ENCODE measurements at places on chromosomes 6 and 20. TPM values are rescaled to one million over a fixed set of nuclear protein-coding genes. Genes with fewer than 3 reads are reported as not detected.

The LY6G6F gene
- total RNA-seq = not detected

The TFB1M gene
- 24.6 TPM for total RNA-seq

The PDE7B gene
- total RNA-seq = 0.12 TPM

The FAXC gene
- total RNA-seq = 23.0 TPM

The MROH8 gene
- total RNA-seq = 2.2 TPM

The MDFI gene
- 29.5 TPM for total RNA-seq

The CST2 gene
- not detected for total RNA-seq

The CTSZ gene
- 52.5 TPM for total RNA-seq

The AVP gene
- not detected for total RNA-seq

The HLA-DQB1 gene
- 6.6 TPM for total RNA-seq

The CLPSL2 gene
- total RNA-seq = not detected

The OPRM1 gene
- not detected for total RNA-seq

The FAM217A gene
- not detected for total RNA-seq

The FAM120B gene
- total RNA-seq = 20.3 TPM

The ADGRF5 gene
- total RNA-seq = not detected

The BYSL gene
- total RNA-seq = 31.7 TPM

The CDH22 gene
- total RNA-seq = 0.28 TPM

The CMTR1 gene
- 44.9 TPM for total RNA-seq

The MGME1 gene
- total RNA-seq = 87.2 TPM

The SYNDIG1 gene
- 1.0 TPM for total RNA-seq

The CYP24A1 gene
- total RNA-seq = not detected

The COL19A1 gene
- not detected for total RNA-seq

The TXNDC5 gene
- 155 TPM for total RNA-seq

The VEGFA gene
- 49.6 TPM for total RNA-seq

The HLA-G gene
- not detected for total RNA-seq

The MCHR2 gene
- not detected for total RNA-seq

The CCN6 gene
- not detected for total RNA-seq

The TREM1 gene
- total RNA-seq = not detected

The CAGE1 gene
- total RNA-seq = 0.03 TPM

The SPACA1 gene
- not detected for total RNA-seq
